IMR-90 (cell line): ENCODE measurements at places on chromosomes 13 and 19.

DNA sequence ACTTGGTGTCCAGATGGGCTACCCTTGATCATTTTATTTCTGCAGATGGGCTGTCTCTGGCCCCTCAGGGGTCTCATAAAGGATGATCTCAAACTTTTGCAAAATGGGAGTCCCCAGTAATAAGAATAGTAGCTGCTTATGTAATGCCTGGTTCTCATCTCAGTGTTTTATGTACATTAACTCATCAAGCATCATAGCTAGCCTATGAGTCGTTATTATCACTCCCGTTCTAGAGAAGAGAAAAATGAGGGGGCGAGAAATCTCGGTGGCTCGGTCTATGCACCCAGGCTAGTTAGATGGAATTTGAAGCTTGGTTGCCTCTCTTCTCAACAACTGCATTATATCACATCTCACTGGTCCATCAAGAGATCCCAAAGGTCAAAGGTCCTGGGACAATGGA, 3.4 kb downstream of the CACNG6 start:
- peak; percentile 32 for DNase-seq

DNA sequence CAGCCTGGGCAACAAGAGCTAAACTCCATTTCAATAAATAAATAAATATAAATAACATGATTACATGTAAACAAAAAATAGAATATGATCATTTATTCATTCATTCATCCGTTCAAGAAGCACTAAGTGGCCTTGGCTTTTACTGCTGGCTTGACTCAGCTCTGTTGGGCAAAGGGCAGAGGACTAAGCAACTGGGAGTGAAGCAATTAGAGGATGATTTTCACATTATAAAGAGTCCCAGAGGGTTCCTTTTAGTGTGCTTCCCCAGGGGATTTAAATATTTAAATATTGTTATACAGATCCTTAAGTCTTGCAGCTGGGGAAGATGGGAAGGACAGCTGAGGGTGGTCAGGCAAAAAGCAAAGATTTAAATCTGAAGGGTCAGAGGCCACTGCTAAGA, 34.9 kb upstream of the FLT1 start:
- no peak for DNase-seq

DNA sequence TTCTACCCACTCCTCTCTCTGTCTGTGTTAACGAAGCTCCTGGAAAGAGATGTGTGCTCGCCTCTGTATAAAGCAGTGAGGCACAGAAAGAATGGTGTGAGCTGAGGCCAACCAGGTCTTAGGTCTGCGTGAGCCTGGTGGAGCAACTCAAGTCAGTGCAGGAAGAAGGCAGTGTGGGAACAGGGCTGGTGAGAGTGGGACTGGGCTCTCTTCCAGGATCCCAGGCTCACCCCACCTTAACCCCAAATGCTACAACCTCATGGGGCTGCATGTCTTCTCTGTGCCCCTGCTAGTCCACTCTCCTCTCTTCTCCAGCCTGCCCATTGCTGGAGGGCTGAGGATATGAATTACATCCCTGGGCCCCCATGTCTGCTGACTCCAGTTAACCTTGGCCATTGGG, 127.4 kb downstream of the DCT start:
- peak; percentile 31 for DNase-seq

GRCh38 chr13:77653301-77653700, 44.2 kb upstream of the SLAIN1 start:
- DNase-seq = no peak

GRCh38 chr19:12864721-12865715, 16.2 kb downstream of the DNASE2 start:
- no peak for DNase-seq

GRCh38 chr13:94656176-94656575, 54.5 kb downstream of the GPR180 start:
- DNase-seq = peak; percentile 16

GRCh38 chr19:10006335-10006708, 4.0 kb downstream of the COL5A3 start:
- DNase-seq = peak; percentile 72

DNA sequence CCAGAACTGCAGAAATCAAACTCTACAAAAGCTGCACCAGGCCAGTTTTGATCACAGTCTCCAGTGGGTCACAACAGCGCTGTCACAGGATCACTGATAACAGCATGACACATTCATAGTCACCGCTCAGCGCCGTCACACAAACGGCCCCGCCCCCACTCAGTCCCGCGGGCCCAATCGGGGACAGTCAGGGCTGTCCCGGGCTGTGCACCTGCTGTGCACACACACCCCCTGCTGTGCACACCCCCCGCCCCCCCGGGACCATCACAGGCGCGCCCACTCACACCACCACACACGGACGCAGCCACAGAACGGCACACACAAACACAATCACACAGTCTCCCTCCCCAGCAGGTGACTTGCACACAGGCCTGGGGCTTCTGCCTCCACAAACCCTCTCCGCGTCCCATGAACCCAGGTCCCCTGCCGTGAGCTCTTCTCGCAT, 435 bp upstream of the ZNF382 start:
- DNase-seq = peak; percentile 40
